ENCODE measurements at places on chromosomes 16 and 17.
A peak's percentile ranks its signal among the peaks of the same experiment; 100 is the strongest.

- no peaks in the 10 kb centered on the region for H3K4me1 ChIP-seq
- no peak overlapping the region for H3K27ac ChIP-seq
- peaks cover 16% of the 10 kb centered on the region for H3K27me3 ChIP-seq
- no peak for DNase-seq
- H3K4me3 ChIP-seq = no peak overlapping the region
- H3K36me3 ChIP-seq = no peaks in the 10 kb centered on the region
Measured at GRCh38 chr17:5971969-5972368, 98.2 kb upstream of the WSCD1 start.

DNA sequence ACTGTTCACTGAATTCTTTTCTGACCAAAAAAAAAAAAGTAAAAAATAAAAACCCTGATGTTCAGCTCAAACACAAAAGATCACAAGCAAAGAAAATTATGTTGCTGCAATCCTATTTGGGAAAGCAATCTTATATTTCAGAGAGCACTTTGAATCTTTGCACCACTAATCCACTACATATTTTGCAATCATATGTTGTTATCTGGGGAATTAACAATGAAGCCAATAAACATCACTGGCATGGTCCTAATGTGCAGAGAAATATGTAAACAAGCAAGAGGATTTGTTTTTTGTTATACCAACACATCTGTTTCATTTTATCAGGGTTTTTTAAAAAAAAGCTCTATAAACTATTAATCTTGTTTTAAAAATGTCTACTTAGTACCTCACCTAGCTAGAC is 84.1 kb downstream of the TOX3 start:
- H3K4me1 ChIP-seq = no peaks in the 10 kb centered on the region
- H3K27ac ChIP-seq = no peak overlapping the region
- no peaks in the 10 kb centered on the region for H3K27me3 ChIP-seq
- no peak for DNase-seq
- H3K4me3 ChIP-seq = no peak overlapping the region
- no peaks in the 10 kb centered on the region for H3K36me3 ChIP-seq

DNA sequence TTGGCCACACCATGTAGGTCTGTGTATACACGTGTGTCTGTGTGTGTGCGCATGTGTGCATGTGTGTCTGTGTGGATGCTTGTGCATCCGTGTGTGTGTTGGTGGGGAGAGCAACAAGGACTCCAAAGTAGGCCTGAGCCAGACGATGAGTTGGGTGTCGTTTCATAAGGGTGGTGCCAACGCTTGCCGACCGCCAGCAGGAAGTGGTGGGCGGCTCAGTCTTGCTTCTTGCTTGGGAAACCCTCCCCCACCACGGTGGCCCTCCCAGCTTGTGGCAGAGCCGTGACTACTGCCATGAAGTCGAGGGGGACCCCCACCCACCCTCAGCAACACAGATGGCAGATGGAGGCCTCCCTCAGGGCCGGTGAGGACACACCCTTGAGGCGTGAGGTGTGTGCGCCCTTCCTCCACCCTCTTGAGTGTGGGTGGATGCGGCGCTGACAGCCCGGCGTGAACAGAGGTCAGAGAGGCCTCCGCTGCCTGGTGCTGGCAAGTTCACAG is 17.5 kb downstream of the SBK1 start:
- H3K36me3 ChIP-seq = no peaks in the 10 kb centered on the region
- DNase-seq = peak; percentile 90
- no peaks in the 10 kb centered on the region for H3K27me3 ChIP-seq
- H3K4me3 ChIP-seq = peak overlapping the region; percentile 50

DNA sequence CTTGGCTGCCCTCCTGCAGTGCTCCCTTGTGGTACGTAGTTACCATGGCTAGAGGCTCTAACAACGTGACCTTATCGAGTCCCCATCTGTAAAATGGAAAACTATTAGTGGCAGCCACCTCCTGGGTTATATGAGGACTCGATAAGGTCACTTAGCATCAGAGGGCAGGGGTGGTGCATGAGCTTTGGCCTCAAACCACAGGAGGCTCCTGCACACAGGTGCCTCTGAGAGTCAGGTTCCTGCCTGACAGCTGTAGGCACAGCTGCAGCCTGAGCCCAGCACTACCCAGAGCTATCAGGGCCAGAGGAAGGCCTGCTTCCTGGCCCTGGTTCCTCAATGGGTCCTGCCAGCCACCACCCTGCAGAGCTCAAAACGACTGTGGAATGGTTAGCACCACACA is 57.2 kb upstream of the SEC14L1 start:
- H3K4me3 ChIP-seq = no peak overlapping the region
- peaks cover 20% of the 10 kb centered on the region for H3K4me1 ChIP-seq
- peaks cover 3% of the 10 kb centered on the region for H3K27me3 ChIP-seq
- H3K27ac ChIP-seq = no peak overlapping the region
- H3K36me3 ChIP-seq = peaks cover 1% of the 10 kb centered on the region

GRCh38 chr17:44933824-44934744 is 13.5 kb downstream of the KIF18B start:
- no peaks in the 10 kb centered on the region for H3K4me1 ChIP-seq
- no peak overlapping the region for H3K4me3 ChIP-seq
- no peak overlapping the region for H3K27ac ChIP-seq
- DNase-seq = peak; percentile 7
- peaks cover 29% of the 10 kb centered on the region for H3K36me3 ChIP-seq

GRCh38 chr17:39405436-39405835 is 4.0 kb upstream of the FBXL20 start:
- no peak overlapping the region for H3K4me3 ChIP-seq
- H3K27me3 ChIP-seq = no peaks in the 10 kb centered on the region
- H3K27ac ChIP-seq = peak overlapping the region; percentile 97
- DNase-seq = no peak
- peaks cover 41% of the 10 kb centered on the region for H3K36me3 ChIP-seq
- peaks cover 51% of the 10 kb centered on the region for H3K4me1 ChIP-seq

- DNase-seq = no peak
- no peak overlapping the region for H3K4me3 ChIP-seq
- no peaks in the 10 kb centered on the region for H3K27me3 ChIP-seq
- no peaks in the 10 kb centered on the region for H3K4me1 ChIP-seq
- H3K27ac ChIP-seq = no peak overlapping the region
Measured at GRCh38 chr17:5365831-5366230, 53.6 kb downstream of the NUP88 start.

DNA sequence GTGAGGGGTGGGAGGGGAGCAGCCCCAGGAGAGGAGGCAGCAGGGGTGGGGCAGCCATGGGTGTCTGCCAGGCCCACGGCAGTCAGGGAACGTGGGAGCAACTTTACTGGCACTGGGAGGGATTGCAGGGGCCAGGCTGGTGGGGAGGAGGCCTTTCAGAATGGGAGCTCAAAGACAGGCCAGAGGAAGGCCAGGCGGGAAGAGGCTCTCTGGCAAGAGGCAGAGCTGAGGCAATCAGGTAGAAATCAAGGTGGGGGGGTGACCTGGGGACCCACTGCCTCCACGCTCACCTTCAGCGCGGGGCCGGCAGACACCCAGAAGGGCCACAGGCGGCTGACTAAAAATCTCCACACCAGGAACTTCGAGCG is 11.9 kb upstream of the GSE1 start:
- H3K27ac ChIP-seq = no peak overlapping the region
- H3K27me3 ChIP-seq = no peaks in the 10 kb centered on the region
- no peak overlapping the region for H3K4me3 ChIP-seq
- no peaks in the 10 kb centered on the region for H3K4me1 ChIP-seq
- no peak for DNase-seq

GRCh38 chr17:39836117-39836516 is 28.0 kb downstream of the IKZF3 start:
- H3K27ac ChIP-seq = no peak overlapping the region
- no peaks in the 10 kb centered on the region for H3K27me3 ChIP-seq
- H3K4me3 ChIP-seq = no peak overlapping the region

- H3K27me3 ChIP-seq = no peaks in the 10 kb centered on the region
- H3K4me3 ChIP-seq = no peak overlapping the region
- H3K4me1 ChIP-seq = no peaks in the 10 kb centered on the region
- no peak for DNase-seq
- no peak overlapping the region for H3K27ac ChIP-seq
- H3K36me3 ChIP-seq = no peaks in the 10 kb centered on the region
Measured at GRCh38 chr16:73768786-73769203, 527.8 kb upstream of the PSMD7 start.

Measured in activated CD4-positive, alpha-beta memory T cell treated with anti-CD3 and anti-CD28 coated beads for 36 hours (primary cell).